ENCODE measurements at places on chromosomes 3 and 15. TPM values are rescaled to one million over a fixed set of nuclear protein-coding genes. Genes with fewer than 3 reads are reported as not detected.

The CGNL1 gene
- 9.0 TPM for polyA plus RNA-seq

- DNase-seq: no peak
These were observed 322.5 kb upstream of the CFAP20DC start for GRCh38 chr3:59372346-59372745.

DNA sequence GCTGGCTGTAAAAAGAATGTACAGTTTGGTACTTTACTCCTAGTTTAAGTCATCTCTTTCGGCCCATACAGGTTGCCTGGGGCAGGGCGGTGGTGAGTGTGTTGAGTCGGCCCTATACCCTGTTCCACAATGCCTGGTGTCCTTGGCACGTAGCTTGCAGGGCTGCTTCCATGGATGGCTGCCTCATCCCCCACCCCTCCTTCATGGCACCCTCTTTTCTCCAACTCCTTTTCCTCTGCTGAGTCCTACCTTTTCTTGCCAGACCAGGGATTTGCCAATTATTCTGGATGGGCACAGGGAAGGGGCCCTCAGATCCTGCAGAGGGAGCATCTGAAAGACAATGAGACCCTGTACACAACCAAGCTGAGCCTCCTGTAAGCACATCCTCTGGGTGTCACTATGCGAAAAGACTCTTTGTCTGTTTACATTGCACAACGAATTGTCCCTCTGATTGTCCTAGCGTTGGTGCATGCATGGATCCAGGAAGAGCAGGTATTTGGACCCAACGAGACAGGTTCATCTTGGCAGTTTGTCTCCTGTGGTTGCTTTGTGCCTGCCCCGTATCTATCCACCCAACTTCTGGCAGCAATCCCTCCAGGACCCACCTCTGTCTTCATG is 73.6 kb upstream of the CGNL1 start:
- DNase-seq: no peak

DNA sequence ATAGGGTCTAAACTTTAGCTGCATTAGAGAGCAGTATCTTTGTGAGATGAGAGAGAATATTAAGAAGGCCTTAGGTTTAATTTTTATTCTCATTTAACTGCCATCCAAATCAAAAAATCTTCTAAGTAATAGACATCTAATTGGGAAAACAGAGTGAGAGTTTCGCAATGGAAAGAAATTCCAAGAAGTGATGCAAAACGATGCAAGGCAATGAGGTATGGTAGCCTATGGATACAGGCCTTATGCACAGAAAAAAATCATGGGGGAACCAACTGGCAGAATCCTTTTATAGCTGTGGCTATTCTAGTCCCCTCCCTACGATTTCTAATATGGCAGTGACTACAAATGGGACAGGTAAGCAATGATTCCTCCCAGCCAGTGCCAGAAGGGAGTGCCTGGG is 225.9 kb downstream of the GREM1 start:
- DNase-seq: no peak

The CP gene
- polyA plus RNA-seq: 16.4 TPM

DNA sequence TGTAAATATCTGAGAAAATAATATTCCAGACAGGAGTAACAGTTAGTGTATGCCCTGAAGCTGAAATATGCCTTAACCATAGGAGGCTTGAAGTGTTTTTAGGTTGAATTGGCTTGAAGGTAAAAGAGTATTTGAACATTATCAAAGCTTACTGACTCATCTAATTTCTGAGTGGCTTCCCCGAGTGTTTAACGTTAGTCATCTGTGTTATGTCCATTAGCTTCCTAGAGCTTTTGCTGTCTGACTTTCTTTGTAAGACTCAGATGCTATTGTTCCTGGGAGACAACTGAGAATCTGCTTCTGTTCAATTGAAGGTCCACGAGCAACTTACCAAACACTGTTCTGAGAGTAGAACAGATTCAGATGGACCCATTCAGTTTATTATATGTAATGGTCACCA is 656.8 kb upstream of the NECTIN3 start:
- no peak for DNase-seq

The MEGF11 gene
- polyA plus RNA-seq: 0.18 TPM

DNA sequence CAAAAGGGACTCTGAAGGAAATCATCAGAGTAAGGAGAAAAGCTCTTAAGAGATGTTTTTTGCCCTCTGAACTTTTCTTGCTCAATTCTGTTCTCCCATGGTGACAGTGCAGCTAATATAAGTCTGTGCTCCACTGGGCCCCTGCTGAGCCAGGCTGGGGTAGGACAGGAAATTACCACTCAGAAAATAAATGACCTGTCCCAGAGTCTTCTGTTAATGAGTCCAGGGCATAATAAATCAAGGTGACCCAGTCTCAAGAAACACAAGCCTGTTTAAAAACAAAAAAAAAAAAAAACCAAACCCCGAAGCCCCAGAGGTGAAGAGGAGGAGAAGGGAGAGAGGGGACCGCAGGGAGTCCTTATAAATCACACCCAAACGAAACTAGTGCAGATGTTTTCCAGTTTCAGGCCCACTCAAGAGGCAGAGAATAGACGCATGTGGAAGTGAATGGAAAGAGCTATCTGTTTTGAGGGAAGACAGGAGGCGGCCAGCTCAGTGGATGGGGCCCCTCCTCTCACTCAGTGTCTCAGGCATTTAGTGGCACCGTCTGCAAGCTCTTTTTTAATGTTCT is 59.8 kb upstream of the BOC start:
- DNase-seq: peak; percentile 85

- peak; percentile 57 for DNase-seq
These were observed 59.6 kb upstream of the ZBTB38 start for GRCh38 chr3:141308588-141309218.

- no peak for DNase-seq
These were observed 716.5 kb upstream of the GOLIM4 start for GRCh38 chr3:168812234-168812633.

The GRK7 gene
- 0.06 TPM for polyA plus RNA-seq

The GNAI2 gene
- polyA plus RNA-seq: 364 TPM

The SKOR1 gene
- 0.43 TPM for polyA plus RNA-seq

- no peak for DNase-seq
These were observed 18.1 kb upstream of the VWA5B2 start for GRCh38 chr3:184211297-184211696.

DNA sequence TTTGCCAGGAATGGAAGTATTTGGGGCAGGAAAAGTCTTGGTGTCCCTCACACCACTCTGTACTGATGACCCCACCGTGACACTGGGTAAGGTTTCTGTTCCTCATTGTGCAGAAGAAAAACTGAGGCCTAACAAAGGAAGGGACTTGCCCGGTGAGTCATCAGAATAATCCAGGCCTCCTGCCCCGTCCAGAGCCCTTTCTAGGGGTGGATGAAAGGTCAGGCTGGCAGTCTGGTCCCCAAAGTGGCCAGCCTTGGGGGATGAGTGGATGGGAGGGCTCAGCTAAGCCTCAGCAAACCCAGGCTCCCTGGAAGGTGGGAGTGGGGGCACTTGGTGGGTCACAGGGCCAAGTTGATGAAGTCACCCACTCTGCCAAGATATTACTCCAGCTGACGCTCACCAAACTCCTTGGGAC is 2.3 kb upstream of the DNAH1 start:
- DNase-seq: no peak

- DNase-seq: peak; percentile 16
These were observed 8.6 kb downstream of the PLA2G4E start for GRCh38 chr15:42012241-42012640.

DNA sequence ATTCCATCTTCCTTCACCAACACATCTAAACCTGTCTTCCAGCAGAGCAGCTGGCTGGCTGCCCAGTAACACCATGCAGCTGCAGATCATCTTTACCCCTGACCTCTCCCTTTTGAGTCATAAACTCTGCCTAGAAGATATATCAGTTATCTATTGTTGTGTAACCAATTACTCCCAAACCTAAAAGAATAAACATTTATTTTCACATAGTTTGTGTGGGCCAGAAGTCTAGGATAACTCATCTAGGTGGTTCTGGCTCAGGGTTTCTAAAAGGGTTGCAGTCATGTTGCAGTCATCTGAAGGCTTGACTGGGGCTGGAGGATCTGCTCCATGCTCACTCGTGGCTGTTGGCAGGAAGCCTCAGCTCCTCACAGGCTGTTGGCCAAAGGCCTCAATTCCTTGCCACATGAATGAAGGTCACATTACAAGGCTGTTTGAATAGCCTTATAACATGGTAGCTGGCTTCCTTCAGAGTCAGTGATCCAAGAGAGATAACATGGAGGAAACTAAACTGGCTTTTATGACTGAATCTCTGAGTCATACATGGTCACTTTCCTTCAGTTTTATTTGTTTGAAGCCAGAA is 92.8 kb downstream of the GOLIM4 start:
- DNase-seq: no peak

GRCh38 chr15:37220949-37221670 is 120.8 kb upstream of the MEIS2 start:
- DNase-seq: no peak

GRCh38 chr3:33993631-33994030 is 195.2 kb downstream of the PDCD6IP start:
- no peak for DNase-seq

- no peak for DNase-seq
These were observed 94.7 kb downstream of the CCNL1 start for GRCh38 chr3:157065201-157065600.

GRCh38 chr15:53472883-53473282 is 286.6 kb downstream of the WDR72 start:
- DNase-seq: no peak

- DNase-seq: no peak
These were observed 218.4 kb upstream of the MLF1 start for GRCh38 chr3:158352551-158352950.

DNA sequence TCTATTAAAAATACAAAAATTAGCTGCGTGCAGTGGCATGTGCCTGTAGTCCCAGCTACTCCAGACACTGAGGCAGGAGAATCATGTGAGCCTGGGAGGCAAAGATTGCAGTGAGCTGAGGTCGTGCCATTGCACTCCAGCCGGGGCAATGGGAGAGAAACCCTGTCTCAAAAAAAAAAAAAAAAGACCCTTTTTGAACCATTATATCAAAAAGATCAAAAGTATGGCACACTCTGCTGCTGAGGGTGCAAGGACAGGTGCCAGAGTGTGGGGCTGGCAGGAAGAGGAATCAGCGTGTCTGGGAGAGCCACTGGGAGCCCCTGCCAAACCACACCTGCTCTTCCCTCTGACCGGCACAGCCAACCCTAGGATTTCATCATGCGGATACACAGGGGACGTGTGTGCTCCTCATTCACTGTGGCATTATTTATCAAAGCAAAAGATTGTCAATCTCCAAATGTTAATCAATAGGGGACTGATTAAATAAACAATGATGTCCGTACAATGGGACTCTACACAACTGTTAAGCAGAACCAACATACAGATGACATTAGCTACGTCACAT is 147.3 kb upstream of the TLE3 start:
- no peak for DNase-seq

DNA sequence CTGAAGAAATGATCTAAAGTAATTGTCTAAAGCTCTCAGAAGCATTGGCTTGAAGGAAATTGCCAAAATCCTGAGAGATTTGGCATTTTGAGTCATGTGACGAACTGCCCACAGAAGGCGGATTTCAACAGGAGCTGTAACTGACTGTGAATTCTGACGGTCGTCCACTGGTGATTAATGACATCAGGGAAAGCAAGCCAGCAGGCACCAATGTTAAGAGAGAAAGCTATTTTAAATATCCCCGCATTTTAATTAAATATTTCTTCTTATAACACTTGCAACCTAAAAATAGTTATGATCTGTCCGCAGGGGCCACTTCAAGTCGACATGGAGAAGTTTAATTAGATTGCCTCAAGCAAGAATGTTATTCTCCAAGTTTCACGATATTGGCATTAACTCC is 51.6 kb downstream of the WNT5A start:
- DNase-seq: no peak

The STIMATE gene
- 19.0 TPM for polyA plus RNA-seq

DNA sequence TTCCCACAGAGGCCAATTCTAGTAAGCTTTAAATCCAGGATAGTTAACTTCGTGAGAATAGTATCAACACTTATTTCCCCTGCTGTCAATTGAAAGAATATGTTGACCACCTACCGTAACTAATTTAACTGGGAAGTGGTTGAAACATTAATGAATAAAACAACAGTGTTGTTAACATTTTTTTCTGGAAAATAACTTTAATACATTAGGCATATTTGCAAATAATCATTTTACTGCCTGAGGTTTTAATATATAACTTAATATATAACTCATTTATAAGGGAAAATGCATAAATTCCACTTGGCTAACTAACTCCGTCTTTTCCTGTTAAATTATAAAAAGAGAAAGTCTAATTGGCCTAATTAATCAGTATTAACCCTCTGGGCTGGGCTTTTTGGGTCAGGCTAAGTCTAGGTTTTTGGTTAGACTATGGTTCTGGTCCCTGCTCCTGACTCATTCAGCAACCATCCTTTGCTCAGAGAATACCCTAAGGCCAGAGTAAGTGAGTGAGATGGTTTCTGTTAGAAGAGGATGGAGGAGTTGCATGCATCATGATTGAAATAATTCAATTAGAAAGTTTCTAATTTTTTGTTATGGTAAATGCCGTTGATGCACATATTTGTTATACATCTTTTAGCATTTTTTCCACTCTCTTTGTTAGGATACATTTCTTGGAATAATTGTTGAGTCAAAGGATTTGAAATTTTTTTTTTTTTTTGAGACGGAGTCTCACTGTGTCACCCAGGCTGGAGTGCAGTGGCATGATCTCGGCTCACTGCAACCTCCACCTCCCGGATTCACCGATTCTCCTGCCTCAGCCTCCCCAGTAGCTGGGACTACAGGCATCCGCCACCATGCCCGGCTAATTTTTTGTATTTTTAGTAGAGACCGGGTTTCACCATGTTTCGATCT is 10.8 kb upstream of the SKIL start:
- no peak for DNase-seq

DNA sequence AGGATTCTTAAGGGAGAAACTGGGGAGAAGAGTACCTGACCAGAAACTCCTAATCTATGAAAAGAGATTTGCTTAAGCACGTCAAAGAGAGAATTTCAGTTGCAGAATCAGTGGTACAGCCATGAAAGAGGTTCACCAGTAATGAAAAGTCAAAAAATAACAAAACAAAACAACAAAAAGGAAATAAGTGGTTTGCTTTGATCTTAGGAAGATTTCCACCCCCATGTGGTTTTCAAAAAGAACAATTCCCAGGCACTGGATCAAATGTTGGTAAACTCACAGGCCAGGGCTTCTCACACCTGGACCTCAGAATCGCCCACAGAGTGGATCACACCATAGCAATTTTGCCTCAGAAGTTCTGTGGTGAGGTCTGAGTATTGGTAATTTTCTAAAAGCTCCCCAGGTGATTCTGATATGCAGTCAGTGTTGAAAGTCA is 67.5 kb downstream of the TMEM39A start:
- DNase-seq: no peak

The PLSCR5 gene
- not detected for polyA plus RNA-seq

GRCh38 chr15:72923289-72923688 is 129.0 kb upstream of the NEO1 start:
- no peak for DNase-seq

DNA sequence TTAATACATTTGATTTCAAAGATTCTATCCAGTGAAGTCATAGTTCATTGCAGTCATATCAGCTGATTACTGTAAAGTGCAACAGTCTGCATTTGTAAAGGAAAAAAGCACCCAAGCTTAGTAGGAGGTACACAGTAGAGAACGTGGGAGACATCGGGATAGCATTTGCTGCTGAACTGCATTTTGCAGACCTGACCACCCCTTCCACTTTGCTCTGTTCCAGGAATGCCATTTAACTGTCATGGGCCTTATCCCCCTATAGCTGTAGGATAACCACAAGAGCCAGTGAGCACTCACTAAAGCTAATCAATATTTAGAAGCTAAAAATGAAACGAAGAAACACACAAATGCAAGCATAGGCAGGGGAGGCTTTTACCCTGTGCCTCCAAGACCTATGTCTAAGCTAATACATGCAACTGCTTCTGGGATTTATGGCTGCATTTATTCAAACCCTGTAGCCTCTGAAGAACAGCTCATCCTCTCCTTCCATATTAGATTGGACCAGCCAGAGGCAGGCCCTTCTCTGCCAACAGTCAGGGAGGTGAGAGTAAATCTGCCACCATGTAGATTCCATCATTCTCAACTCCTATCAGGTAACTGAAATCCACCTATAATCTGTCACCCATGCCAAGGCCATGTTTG is 23.0 kb downstream of the TNIK start:
- DNase-seq: no peak
